ENCODE measurements at places on chromosomes 2 and 18. TPM values are rescaled to one million over a fixed set of nuclear protein-coding genes. Genes with fewer than 3 reads are reported as not detected.

KCNG2 gene
- total RNA-seq = not detected

RTP5 gene
- 0.09 TPM for total RNA-seq

BMP10 gene
- not detected for total RNA-seq

PIEZO2 gene
- not detected for total RNA-seq

DNA sequence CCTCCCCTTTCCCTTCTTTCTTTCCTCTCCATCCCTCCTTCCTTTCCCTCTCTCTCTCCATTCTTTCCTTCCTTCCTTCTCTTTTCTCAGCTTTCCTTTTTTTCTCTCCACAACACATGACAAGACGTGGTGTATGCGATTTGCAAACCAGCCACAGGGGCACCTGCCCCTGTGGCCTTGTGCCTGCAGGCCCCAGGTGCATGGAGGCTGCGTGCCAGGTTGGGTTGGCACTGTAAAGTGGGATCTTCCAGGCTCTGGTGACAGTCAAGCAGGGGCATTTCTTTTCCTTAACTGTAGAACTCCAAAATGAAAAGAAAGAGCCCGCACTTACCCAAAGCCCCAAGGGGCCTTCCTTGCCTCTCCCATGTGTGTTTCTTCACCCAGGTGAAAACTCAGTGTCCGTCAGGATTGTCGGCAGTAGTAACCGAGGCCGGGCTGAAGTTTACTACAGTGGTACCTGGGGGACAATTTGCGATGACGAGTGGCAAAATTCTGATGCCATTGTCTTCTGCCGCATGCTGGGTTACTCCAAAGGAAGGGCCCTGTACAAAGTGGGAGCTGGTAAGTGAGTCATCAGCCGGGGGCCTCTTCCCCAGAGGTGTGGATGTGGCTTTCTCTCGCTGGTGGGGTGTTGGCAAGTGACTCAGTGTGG, 50.9 kb downstream of the MARCO start:
- DNase-seq = peak; percentile 44

DNA sequence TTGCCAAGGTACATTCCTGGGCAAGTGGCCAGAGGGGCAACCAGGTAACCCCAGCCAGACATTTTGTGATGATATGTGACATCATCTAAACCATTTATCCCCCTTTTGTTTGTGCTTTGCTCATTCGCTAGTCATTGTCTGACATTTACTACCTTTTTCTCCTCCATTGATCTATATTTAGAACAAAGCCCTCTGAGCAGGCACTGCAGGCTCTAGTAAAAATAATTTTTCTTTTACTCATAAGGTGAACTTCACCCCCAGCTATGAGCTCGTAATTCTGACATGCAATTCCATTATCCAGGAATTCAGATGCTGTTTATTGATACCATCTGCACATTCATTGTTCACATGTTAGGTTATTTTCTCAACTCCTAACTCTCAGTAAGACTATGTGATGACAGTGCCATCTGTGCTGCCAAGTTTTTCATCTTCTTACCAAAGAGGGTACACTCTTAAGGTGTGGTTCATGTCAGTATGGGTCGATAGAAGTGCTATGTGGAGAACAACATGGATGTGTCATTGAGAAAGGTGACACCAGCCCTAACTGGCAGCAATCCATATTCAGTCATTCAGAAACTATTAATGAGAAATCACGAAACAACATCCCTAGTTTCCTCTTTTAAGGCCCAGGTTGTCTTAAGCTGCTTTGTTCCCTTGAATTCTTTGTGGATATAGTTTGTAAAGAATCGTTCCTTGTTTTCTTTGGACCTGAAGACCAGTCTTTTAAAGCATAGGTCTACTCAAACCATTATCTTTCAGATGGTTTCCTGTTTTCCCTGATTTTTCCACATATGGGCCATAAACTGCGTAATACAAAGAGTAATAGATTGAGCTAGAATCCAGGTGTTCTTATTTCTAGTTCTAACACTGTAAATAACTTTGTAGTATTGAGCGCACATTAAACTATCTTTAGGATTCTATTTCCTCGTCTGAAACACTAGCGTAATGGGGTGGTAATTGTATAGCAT, 978.1 kb upstream of the CDH2 start:
- no peak for DNase-seq

HSPE1 gene
- 275 TPM for total RNA-seq

GRCh38 chr2:56444339-56444738, 260.5 kb downstream of the CCDC85A start:
- DNase-seq = no peak

DNA sequence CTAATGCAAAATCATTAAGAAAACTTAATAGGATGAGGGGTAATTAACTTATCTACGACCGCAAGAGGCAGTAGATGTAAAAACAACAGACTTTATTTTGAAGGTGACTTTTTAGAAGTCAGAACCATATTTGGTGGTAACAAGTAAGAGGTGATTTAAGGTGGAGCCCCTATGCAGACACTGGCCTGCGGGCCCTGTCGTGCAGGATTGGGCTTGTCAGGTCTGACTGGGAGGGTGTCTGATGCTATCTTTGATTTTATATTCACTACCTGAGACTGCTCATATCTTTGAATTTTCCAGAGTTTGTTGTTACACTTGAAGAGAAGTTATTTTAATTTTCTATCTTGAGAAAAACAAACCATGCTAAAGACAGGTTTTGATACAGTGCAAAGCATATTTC, 29.1 kb upstream of the SCLY start:
- DNase-seq = no peak

- no peak for DNase-seq
Measured at GRCh38 chr2:47072728-47073191, 82.3 kb downstream of the STPG4 start.
